ENCODE measurements at places on chromosomes 11 and 22.

DNA sequence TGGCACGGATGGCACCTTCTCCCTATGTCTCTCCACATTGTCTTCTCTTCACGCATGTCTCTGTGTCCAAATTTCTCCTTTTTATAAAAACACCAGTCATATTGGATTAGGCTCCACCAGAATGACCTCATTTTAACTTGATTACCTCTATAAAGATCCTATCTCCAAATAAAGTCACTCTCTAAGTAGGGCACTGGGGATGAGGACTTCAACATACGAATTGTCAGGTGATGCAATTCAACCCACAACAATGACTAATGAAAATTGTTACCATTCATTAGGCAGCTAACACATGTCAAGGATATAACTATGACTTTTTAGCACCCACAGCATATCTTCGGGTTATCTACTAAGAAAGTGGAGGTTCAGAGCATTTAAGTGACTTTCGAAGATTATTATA, 55.5 kb upstream of the USP47 start:
- DNase-seq, result peak; percentile 46

- DNase-seq, result no peak
Measured at GRCh38 chr22:47301820-47302475, 539.5 kb downstream of the TBC1D22A start.

- no peak for DNase-seq
Measured at GRCh38 chr22:40593460-40594273, 42.9 kb downstream of the MRTFA start.

- no peak for DNase-seq
Measured at GRCh38 chr11:77454867-77455655, 18.8 kb downstream of the PAK1 start.

- DNase-seq, result no peak
Measured at GRCh38 chr11:73554671-73555320, 43.1 kb downstream of the FAM168A start.

GRCh38 chr11:134276396-134277182, 410 bp downstream of the GLB1L3 start:
- peak; percentile 5 for DNase-seq

DNA sequence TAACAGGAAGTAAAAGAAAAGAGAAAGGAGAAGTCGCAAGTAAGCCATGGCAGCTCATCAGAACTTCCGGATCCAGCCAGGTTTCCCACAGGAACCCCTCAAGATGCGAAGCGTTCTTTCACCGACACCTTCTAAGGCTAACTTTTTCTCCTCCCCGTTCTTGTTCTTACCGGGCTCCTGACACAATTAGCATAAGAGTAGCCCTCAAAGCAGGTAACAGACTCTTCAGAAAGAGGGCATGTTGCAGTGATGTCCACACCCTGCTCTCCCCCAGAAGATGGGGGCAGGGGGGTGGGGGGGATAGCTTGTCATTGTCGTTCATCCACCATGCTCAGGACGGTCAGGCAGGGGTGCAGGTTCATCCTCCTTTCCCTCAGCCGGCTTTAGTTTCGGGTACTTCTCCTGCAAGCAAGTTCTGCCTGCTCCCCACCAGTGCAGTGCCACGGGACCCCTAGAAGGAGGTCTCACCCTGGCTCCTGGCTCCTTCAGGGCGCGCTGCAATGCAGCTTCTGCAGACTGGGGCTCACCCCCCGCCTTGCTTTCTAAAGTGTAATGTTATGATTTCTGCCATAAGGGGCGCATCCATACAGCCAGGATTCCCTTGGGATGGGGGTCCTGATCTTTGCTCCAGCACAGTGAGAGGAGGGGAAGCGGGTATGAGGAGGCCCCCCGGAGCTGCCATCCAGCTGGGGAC, 2.3 kb downstream of the OPCML start:
- DNase-seq, result no peak

GRCh38 chr11:17718510-17718962, 835 bp upstream of the MYOD1 start:
- DNase-seq, result no peak

DNA sequence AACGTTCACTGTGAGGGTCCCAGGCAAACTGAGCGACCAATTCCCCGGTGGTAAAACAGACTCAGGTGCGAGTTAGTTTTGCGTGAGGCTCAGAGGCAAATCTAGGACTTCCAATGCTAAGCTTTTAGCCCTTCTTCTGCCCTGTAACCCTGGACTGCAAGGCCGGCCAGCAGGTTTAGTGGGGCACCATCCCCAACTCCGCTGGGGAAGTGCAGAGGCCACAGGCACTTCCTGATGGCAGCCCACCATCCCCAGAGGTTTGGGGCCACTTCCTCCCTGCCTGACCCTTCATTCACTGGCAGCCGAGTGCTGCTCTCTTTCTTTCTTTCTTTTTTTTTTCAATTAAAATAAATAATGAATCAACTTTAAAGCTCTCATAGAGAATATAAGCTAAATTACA, 124.6 kb upstream of the B3GAT1 start:
- DNase-seq, result no peak

GRCh38 chr11:120039039-120039438, 98.9 kb downstream of the TRIM29 start:
- DNase-seq, result no peak

DNA sequence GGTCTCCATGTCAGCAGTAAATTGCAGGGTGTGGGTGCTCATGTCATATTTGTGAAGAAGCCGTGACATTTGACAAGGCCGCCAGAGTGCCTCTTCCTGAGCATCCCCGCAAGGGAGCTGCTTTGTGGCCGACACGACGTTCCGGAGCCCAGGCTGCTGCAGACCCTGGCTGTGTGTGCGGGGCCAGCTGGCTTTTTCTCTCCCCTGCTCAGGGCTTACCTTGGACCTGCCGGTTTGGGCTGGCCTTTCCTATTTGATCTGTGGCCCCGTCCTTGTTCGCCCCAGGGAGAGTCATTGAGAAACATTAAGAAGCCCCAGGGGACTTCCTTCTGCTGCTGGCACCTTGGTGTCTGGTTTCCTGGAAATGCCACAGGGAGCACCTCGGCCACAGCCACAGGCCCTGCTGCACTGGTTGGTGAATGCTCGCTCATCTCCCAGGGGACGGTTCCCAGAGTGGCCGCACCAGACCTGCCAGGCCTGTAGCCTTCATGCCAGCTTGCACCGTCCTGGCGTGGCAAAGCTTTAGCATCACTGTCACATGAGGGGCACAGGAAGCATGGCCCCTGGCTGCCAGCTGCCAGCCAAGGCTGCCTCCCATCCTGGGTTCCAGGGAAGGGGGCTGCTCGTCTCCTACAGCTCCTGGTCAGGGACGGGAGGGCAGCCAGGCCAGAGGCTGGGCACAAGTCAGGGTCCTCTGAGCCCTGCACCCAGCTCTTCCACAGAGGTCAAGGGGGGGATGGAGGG, 5.4 kb downstream of the GRK2 start:
- no peak for DNase-seq

DNA sequence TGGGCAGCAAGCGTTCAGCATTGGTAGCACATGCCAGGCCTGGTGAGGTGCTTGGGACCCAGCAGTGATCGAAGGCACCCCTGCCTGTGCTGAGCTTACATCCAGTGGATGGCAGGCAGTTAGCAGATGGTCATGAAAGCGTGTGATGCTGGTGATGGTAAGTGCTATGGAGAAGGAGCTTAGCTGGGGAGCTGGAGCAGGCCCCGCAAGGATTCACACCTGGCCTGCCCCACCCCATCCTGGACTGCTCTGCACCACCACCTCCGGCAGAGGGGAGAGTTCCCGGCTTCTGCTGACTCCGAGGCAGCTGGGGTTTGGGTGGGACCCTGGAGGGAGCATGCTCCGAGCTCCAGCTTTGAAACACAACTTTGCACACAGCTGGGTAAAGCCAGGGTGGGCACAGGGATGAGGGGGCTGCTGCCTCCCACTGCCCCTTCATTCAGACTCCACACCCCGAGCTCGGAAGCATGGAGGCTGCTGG, 16.2 kb downstream of the MPPED1 start:
- no peak for DNase-seq

- DNase-seq, result peak; percentile 95
Measured at GRCh38 chr11:69000831-69001242, 12.2 kb downstream of the MRGPRF start.

DNA sequence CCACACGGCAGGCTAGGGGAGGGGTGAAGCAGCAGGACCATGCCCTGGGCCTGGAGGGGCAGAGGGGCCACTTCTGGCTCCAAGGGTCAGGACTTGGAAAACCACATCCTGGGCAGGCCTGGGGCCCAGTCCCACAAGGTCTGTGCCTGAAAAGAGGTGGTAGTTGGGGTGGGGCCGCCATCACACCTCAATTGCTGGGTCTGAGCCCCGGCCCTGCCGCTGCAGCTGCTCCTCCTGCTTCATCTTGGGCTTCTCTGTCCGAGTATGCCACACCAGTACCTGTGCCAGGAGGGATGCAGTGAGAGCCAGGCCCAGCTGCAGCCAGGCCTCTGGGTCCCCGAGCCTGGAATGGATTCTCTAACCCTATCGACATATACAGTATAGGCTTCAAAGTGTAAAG, 2.5 kb downstream of the ROM1 start:
- DNase-seq, result no peak

DNA sequence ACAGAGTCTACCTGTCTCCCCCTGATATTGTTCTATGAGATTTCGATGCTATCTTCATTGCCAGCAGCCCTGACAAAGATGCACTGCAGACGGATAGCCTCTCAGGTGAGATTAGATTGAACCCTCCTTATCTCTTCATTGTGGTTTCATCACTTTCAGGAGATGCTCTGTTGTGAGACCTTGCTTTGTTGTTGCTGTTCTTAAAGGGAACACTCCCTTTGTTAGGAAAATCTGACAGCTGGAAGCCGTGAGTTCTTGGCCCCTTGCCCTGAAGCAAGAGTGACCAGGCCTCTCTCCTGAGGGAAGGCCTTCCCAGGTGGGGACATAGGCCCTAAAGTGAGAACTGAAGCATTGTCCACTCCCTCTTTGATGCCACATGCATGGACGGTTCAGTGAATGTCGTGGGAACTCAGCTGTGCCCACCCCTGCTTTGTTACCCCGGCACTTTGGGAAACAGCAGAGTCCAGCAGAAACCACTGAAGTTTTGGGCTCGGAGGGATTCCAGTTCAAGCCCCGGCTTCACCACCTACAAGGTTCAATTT, 976.1 kb downstream of the TBC1D22A start:
- no peak for DNase-seq

DNA sequence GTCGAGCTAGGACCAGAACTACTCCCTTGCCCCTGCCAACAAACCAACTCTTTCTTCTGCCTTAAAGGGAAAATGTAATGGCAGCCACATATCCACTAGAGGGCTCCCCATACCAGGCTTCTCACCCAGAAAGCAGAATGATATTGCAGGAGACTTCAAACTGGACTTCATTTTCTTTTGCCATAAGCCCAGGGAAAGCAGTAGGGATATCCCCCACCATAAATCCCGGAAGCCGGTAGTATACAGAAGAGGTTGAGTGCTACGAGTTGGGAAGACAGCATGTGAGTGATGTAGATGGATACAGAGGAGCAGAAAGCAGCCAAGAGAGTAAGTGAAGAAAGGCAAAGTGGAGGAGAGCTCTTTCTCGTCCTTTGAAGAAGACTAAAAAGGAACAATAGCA, 12.1 kb downstream of the PLAAT5 start:
- DNase-seq, result peak; percentile 78

- DNase-seq, result no peak
Measured at GRCh38 chr11:9016916-9017642, 13.3 kb upstream of the NRIP3 start.

DNA sequence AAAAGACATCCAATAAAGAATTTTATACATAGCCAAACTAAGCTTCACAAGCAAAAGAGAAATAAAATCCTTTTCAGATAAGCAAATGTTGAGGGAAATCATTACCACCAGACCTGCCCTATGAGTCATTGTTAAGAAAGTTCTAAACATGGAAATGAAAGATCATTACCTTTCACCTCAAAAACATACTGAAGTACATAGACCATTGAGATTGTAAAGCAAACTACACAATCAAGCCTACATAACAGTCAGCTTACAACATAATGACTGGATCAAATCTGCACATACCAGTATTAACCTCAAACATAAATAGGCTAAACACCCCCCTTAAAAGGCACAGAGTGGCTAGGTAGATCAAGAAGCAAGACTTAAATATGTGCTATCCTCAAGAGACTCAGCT, 501.0 kb upstream of the LUZP2 start:
- DNase-seq, result no peak

GRCh38 chr11:117410861-117411710, 83.4 kb downstream of the CEP164 start:
- DNase-seq, result no peak

DNA sequence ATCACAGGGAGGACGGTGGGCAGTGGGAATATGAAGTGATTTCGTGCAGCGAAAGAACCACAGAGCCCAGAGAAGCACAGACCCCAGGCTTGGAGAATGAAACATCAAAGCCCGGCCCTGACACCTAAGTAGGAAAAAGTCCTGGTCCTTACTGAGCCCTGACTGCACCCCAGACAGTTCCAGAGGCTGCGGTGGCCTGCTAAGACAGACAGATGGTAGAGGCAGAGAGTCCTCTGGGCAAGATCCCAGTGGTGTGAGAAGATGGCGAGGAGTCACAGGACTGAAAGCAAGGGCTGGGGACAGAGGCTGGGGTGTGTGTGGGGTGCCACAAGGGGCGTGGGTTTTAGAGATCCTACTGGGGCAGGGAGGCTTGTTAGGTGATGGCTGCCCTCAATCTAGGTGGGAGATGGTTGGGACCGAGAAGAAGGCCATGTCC, 3.7 kb downstream of the CBX6 start:
- DNase-seq, result no peak

GRCh38 chr22:25623310-25623734, 58.8 kb downstream of the GRK3 start:
- DNase-seq, result no peak

GRCh38 chr11:81005595-81005994, 1564.8 kb upstream of the TENM4 start:
- peak; percentile 94 for DNase-seq

GRCh38 chr11:65492637-65493366, 6.0 kb upstream of the MALAT1 start:
- DNase-seq, result peak; percentile 95

DNA sequence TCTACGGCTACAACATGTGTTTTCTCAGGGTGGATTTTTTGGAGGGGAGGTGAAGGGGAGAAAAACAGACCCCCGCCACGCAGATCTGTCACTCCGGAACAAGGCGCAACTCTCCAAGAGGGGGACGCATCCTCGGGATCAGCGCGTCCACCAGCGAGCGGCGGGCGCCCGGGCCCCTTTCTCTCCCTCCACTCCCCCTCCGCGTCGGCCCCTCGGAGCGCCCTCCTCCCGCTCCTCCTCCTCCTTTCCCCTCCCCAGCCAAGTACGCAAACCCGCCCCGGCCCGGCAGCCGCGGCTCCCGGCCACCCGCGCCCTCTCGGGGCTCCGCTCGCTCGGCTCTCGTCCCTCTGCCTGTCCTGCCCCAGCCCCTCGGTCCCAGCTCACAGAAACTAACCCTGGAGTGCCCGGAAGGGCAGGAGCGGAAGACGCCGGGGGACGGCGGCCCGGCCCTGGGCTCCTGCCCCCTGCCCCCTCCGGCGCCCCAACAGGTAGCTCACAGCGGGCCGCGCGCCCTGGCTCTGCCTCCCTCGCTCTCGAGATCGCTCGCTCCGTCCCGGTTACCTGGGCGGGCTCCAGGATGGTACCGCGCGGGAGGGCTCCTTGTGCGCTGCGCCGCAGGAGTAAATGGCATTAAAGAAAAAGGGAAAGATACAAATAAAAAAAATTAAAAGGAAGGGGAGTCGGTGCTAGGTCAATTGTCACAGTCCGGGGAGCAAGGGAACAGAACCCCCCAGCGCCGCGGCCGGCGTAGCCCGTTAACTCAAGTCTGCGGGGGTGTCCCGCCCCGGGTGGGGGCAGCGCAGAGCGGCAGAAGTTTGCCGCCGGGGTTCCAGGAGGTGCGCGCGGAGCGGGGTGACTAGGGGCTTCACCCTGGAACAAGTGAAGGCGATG, 131.4 kb upstream of the C11orf58 start:
- no peak for DNase-seq

GRCh38 chr11:10534316-10534715, 6.7 kb downstream of the RNF141 start:
- no peak for DNase-seq

All from GM23248 (cell line).